ENCODE measurements at places on chromosomes 2 and 18.

- DNase-seq = no peak
These were observed 266.8 kb downstream of the EN1 start for GRCh38 chr2:118580651-118581050.

GRCh38 chr2:207810200-207810788, 40.6 kb upstream of the FZD5 start:
- no peak for DNase-seq

- no peak for DNase-seq
These were observed 1101.5 kb upstream of the KLHL29 start for GRCh38 chr2:22283436-22283835.

DNA sequence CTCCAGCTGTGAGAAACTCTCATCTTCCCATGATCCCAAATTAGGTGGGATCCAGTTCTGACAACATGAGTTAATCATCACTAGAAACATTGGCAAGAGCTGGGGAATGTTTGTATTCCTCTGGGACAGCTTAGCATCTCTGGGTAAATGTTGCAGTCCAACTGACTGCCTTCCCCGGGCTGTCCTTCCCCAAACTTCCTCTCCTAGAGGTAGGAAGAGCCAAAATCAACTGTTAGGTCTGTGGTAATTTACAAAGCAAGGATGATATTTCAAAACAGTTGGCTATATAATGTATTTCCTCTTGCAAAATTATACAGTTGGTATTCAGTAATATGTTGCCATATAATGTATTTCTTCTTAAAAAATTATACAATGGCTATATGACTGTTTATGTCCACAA, 148.5 kb downstream of the MGAT5 start:
- DNase-seq = no peak

DNA sequence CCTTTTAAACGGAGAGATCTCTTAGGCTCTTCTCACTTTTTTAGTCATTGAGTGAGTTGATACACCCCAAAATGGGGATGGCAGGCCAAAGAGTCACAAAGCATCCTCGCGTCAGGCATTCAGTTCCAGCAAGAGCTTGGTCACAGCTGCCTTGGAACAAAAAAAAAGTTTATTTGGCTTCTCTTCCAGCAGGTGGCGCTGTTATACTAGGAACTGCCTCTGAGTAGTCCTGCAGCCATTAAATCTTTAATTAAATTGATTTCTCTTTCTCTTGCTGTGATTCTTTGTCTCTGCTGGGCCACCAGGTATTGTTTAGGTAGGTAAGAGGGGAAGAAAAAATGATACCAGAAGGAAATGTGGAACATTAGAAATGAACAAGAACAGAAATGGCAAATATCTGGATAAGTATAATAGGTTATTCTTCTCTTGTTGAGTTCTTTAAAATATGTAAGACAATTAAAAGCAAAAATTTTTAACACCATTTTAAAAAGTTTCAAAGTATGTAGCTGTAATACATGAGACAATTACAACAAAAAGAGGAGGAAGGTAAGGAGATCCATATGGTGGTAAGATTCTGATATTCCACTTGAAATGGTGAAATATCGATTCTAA, 175.1 kb downstream of the GALNT1 start:
- peak; percentile 23 for DNase-seq

GRCh38 chr2:18170642-18171041, 292.2 kb downstream of the KCNS3 start:
- no peak for DNase-seq

GRCh38 chr2:10038716-10039115, 4.6 kb upstream of the KLF11 start:
- no peak for DNase-seq

GRCh38 chr2:226618875-226619605, 180.6 kb downstream of the IRS1 start:
- no peak for DNase-seq

DNA sequence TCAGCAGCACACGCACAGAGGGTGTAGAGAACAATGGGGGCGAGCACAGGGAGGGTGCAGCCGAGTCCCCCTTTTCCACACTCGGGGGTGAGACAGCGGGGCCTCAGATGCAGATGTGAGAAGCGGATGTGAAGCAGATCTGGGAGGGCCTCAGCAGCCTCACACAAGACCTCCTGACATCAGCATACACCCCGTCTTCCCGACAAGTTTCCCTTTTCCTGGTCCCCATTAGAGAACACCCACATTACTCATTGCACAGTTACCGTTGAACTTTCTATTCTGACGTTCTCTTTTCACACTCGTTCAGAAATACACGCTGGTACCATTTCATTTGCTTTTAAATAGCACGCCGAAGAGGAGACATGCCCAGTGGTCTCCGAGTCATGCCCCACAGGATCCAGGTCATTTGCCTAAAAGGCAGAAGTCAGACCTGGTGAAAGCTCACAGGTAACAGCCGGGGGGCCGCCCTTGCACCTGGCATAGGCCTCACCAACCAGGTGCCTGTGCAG, 129.5 kb upstream of the ID2 start:
- DNase-seq = no peak

DNA sequence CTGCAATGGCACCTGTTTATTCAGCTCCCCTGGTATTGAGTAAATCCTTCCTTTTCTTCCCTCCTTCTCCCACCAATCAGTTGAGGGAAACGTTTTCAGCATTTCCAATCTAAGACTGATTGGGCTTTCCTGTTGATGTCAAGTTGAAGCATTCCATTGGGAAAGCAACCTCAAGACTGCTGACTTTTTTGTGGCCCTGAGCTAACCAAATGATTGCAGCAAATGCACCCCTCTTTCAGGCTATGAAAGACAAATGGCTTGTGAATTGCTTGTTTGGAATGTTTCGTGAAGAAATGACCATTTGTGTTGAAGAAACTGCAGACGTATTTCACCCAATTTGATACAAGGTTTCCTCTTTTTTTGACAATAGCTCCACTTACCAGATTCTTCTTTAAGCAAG, 303.5 kb downstream of the EPHA4 start:
- no peak for DNase-seq

DNA sequence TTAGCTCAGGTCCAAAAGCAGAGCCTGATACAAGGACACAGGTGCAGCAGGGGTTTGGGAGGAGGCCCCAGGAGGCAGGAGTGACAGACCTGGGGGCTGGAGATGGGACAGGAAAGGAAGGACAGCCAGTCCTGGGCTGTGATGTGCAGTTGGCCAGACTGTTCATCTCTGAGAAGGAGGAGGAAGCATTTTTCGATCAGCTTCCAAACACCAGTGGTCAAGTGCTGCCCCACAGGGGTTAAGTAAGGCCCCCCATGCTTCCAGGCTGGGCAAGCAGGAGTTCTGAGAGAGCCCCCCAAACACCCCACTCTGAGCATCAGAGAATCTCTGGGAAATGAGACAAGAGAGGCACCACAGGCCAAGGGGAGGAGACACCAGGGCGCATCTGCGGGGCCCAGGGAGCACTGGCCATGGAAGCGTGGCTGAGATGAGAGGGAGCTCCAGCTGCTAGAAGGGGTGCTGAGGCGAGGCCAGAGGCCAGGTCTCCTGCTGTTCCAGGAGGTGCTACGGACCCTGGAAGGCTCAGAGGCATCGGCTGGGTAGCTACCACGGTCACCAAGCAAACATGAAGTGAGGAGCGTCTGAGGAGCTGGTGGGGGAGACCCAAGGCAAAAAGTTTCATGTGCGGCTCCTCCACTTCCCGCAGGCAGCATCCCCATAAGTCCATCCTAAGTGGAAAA, 5.6 kb upstream of the HDAC4 start:
- DNase-seq = no peak

- peak; percentile 46 for DNase-seq
These were observed 26.3 kb downstream of the DHRS9 start for GRCh38 chr2:169095621-169096105.

DNA sequence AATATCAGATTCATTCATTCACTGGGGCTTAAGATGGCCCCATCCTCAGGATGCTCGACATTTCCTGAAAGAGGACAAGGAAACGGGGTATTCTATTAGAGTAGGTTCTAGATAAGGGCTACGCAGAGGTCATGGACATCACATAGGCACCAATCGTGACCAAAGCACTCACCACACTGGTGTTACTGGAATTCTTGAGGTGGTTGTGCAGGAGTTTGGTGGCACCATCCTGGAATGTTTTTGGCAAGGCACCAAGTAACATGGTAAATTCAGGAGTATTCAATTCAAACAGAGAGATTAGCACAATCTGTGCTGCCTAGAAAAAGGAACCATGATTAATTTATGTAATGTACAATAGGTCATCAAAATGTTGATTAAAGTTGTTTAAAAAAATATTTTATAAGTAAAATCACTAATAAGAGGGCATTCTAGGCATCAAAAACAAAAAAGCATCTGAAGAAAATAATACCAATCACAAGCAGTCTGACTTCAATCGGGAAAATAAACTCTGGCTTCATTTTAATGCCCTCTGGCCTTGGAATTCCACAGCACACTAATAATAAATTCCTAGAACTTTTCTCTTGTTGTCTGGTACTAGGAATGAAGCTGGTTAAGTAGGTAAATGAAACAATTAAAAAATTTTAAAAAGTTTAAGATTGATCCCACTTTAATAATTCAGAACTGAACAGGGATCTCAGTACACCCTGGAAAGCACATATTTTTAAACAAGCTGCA, 102.8 kb upstream of the TFCP2L1 start:
- no peak for DNase-seq

GRCh38 chr2:124572934-124573634, 548.0 kb downstream of the CNTNAP5 start:
- no peak for DNase-seq

- peak; percentile 75 for DNase-seq
These were observed 69.3 kb upstream of the MCFD2 start for GRCh38 chr2:46984642-46985476.

- DNase-seq = no peak
These were observed 43.2 kb upstream of the GLS start for GRCh38 chr2:190837420-190837819.

- no peak for DNase-seq
These were observed 138.9 kb upstream of the PELI1 start for GRCh38 chr2:64283006-64283570.

DNA sequence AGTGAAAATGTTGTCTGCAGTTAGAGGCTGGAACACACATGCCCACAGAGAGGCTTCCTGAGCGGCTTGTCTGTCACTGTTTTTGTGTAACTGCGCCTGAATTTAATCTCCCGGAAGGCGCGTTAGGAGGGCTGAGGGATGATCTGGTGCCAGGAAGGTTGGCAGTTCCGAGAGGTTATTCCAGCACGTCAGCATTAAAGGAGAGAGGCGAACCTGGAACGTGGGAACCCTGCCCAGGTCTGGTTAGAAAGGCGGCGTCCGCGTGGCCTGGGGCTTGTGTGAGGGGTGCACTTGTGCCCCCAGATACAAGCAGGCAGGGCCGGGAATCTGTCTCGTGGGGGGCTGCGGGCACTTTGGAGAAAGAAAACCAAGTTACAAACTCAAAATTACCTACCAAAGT, 75.3 kb downstream of the NFATC1 start:
- no peak for DNase-seq

GRCh38 chr2:176751314-176752227, 461.0 kb upstream of the HNRNPA3 start:
- DNase-seq = no peak

DNA sequence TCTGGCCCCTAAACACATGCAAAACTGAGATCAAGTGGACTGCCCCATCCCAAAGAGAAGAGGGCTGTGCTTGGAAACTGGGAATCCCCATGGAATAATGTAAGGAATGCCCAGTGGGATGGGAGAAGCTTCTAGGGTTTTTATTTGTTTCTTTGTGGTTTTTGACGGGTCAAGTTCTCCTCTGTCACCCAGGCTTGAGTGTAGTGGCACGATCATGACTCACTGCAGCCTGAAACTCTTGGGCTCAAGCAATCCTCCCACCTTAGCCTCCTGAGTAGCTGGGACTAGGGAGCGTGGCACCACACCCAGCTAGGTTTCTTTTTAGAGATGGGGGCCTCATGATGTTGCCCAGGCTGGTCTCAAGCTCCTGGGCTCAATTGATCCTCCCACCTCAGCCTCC, 101.7 kb upstream of the ZSWIM2 start:
- no peak for DNase-seq

- no peak for DNase-seq
These were observed 7.5 kb downstream of the NRP2 start for GRCh38 chr2:205689820-205690219.

DNA sequence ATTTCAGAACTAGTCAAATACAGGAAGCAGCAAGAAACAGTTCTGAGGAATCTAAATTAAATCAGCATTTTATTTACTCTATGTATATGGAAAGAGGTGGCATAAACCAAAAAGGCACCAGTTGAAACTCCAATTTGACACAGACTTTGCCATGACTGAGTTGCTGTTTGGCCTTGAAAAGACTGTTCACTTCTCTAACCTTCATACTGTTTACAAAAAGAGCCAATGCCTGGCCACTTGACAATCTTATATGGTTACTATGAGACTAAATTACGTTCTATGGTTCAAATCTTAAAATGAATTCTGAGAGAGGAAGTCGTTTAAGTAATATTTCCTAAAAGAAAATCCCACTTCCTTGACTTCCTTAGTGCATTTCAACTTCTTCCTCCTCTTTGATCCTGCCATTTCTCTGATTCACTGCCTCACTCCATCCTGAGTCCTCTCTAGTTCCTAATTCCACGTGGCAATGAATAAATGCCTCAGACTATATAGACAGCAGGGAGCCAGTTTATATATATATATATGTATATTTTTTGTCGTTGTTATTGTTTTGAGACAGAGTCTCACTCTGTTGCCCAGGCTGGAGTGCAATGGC, 13.2 kb downstream of the CEP76 start:
- DNase-seq = no peak

- no peak for DNase-seq
These were observed 36.1 kb upstream of the ANKRD62 start for GRCh38 chr18:12057419-12058039.

DNA sequence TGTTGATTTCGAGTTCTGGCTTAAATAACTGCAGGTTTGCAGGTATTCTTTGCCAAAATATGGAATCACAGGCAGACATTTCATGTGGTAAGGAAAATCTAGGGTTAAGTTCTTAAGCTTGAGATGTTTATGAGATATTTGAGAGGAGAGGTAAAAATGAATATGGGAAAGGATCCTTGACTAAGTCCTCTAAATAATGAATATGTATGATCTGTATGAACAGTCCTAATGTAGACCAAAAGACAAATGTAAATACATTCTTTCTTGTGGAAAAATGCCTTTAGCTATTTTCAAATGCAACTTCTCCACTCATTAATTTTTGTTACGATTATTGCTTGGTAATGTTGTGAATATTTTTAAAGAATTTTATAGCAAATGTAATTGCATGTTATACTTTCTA, 1632.6 kb downstream of the SUCLG1 start:
- no peak for DNase-seq

GRCh38 chr2:101688261-101688660, 9.2 kb upstream of the MAP4K4 start:
- DNase-seq = no peak

GRCh38 chr2:112004253-112004645, 50.8 kb upstream of the TMEM87B start:
- no peak for DNase-seq

- peak; percentile 12 for DNase-seq
These were observed 7.9 kb downstream of the CROCC2 start for GRCh38 chr2:240913810-240914644.

Data from T-helper 2 cell treated with Interferon-gamma antibody and Interleukin-4, amounts not matched to agents 5 μg/mL and 100 μg/mL, for 36 hours (primary cell).